GM06990 (cell line): ENCODE measurements at places on chromosomes 16 and 17.

GRCh38 chr16:67657751-67658518 is 2.1 kb downstream of the ACD start:
- no peak for DNase-seq

DNA sequence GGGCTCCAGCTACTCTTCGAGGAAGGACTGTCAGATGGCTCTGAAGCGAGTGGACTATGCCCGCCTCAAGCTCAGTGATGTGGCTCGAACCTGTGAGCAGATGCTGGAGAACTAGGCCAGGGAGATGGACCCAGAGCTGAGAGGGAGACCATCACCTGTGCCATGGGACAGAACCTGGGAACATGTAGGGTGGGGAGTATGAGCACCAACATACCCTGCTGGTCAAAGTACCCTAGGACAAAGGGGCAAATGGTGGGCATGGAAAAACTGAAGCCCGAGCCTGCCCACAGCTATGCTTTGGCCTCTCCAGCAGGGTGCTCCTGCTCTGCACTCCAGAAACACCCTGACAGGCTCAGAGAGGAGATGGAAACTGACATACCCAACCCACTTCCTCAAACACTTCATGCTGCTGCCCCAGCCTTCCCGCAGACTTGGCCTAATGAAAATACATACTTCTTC is 1.9 kb downstream of the MED11 start:
- no peak for DNase-seq

DNA sequence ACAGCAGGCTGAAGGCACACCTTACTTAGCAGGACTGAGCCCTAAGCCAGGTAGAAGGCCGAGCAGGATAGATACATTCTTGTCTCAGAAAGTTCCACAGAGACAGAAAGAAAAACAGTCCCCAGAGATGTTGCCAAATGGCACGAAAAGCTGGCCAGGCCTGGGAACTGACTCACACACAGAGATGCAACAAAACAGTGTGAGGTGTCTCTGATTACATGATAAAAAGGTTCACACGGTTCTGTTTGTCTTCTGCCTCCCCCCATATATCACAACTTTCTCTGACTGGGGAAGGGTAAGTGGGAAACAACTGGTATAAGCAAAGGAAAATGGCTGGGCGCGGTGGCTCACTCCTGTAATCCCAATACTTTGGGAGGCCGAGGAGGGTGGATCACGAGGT is 1.7 kb downstream of the WBP2 start:
- no peak for DNase-seq

GRCh38 chr16:57823836-57824235 is 21.5 kb upstream of the KIFC3 start:
- no peak for DNase-seq

DNA sequence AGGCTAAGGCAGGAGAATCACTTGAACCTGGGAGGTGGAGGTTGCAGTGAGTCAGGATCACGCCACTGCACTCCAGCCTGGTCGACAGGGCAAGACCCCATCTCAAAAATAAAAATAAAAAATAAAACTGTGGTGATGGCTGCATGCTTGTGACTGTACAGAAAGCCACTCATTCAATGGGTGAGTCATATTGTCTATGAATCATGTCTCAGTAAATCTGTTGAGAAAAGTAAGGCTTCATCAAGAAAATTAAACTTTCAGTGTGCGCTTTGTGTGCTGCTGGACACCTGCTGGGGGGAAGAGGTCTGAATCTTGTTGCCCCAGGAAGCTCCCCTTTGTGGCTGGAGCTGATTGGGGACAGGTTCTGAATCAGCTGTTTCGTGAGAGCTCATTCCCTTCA is 11.3 kb downstream of the NUBP1 start:
- no peak for DNase-seq

- DNase-seq: no peak
Measured at GRCh38 chr16:50733468-50733867, 8.4 kb upstream of the CYLD start.

GRCh38 chr16:81478876-81479511 is 34.4 kb downstream of the CMIP start:
- peak; percentile 78 for DNase-seq

GRCh38 chr16:24577167-24577566 is 37.8 kb downstream of the RBBP6 start:
- no peak for DNase-seq

- DNase-seq: no peak
Measured at GRCh38 chr17:14089179-14089578, 19.9 kb downstream of the COX10 start.

GRCh38 chr16:86031141-86031678 is 132.2 kb downstream of the IRF8 start:
- no peak for DNase-seq

DNA sequence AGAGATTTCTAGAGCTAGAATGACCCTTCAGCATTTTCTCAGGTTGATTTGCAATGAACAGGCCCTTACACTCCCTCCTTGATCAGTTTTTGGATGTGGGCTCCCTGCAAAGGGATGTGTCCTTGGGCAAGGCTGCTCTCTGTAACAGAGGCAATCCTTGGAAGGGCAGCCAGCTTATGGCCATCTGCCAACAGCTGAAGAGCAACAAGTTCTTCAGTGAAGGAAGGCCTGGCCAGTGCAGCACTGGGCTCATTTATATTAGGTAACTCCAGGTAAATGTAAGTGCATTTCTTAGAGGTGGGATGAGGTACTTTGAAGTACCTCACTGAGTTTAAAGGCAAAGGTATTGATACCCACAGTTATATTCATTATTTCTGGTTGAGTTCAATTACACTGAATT is 114.3 kb upstream of the KCNJ16 start:
- DNase-seq: no peak

DNA sequence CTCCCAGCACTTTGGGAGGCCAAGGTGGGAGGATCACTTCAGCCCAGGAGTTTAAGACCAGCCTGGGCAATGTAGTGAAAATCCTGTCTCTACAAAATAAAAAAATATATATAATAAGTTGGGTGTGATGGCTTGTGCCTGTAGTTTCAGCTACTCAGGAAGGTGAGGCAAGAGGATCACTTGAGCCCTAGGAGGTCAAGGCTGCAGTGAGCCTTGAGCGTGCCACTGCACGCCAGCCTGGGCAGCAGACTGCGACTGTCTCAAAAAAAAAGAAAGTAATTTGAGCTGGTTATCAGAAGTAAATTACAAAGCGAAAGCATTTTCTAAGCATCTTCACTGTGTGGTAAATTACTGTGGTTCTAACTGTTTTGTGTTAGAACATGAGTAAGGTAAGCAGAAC is 66.2 kb downstream of the NQO1 start:
- no peak for DNase-seq

DNA sequence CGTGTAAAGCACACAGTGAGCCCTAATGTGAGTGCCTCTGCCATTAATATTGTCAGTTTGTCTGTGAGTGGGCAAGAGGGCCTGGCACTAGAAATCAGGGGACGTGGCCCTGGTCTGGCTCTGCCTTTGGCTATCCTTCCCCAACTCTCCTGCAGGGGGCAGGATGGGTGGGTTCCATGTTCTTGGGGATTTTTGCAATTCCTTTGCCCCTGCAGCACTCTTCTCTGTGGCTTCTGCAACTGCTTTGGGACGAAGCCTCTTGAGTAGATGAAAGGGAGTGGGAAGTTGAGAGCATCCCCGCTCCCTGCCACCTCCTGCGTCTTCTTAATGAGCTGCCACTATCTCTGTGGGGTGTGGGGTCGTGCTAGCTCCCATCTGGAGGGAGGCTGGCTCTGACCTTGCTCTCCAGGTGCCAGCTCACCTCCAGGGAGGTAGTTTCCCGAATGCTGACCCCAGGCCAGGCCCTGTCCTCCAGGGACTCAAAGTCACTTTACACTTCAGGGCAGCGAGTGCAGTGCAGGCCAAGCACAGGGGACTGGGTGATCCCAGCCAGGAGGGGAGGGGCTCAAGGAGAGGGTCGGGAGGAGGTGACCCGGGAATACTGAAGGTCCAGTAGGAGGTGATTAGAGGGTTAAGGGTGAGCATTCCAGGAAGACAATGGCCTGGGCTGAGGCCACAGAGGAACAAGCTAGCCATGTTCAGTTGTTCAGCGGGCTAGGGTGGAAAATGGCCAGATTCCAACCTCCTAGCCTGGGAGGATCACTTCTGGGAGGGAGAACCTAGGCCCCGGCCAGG is 121.0 kb upstream of the NLRP1 start:
- DNase-seq: no peak

DNA sequence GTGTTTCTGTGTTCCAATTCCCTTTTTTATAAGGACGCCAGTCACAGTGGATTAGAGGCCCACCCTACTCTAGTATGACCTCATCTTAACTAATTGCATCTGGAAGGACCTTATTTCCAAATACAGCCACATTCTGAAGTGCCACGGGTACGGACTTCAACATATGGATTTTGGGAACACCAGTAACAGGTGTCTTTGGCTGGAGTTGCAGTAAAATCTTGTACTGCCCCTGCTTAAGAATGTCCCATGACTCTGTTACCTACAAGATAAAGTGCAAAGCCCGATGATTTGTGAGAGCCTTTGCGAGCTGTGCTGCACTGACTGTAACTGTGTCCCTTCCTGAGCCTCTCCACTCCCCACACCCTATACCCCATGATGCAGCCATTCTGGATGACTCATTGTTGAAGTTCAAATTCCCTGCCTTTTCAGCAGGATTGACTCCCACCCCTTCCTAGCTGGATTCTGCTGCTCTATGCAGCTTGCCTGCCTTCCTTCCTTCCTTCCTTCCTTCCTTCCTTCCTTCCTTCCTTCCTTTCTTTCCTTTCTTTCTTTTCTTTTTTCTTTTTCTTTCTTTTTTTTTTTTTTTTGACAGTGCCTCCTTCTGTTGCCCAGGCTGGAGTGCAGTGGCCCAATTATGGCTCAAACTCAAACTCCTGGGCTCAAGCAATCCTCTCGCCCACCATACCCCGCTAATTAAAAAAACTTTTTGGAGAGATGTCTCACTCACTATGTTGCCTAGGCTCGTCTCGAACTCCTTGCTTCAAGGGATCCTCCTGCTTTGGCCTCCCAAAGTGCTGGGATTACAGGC is 2.1 kb downstream of the HCRT start:
- DNase-seq: no peak

- DNase-seq: no peak
Measured at GRCh38 chr16:25198021-25198420, 18.7 kb upstream of the AQP8 start.

DNA sequence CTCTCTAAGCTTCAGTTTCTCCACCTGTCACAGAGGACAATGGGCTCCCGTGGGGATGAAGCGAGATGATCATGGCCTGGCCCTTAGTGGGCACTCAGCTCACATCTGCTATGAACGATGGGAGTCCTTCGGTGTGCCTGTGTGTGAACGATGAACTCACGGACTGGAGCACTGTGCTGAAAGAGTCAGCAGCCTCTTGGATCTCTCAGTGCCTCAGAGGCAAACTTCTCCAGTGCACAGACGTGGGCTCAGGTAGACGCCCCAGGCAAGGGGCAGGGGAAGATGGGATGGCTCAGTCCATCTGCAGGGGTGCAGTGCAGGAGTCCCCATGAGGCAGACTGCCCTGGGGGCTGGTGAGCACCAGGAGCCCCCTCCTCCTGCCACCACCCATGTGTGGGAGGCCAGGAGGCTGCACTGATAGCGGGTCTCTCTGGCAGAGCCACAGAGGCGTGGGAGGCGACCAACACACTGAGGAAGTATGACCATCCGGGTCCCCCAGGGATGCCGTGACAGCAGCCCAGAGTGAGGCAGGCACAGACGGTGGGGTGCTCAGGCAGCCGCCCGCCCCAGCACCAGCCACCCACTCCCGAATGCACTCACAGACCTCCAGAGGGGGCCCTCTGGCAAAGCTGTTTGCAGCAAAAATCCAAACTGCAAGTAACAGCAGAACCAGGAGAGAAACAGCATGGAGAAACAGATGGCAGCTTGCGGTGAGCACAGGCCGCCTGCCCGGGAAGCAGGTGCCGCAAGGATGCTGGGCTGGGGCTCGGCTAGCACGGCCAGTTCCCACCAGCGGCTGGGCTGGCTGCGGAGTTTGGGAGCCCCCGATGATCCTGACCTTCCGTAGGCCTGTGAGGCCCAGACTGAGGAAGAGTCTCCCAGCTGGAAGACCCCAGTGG is 82.7 kb downstream of the RPH3AL start:
- DNase-seq: no peak

GRCh38 chr17:30332057-30332542 is 1.8 kb downstream of the TMIGD1 start:
- peak; percentile 63 for DNase-seq

DNA sequence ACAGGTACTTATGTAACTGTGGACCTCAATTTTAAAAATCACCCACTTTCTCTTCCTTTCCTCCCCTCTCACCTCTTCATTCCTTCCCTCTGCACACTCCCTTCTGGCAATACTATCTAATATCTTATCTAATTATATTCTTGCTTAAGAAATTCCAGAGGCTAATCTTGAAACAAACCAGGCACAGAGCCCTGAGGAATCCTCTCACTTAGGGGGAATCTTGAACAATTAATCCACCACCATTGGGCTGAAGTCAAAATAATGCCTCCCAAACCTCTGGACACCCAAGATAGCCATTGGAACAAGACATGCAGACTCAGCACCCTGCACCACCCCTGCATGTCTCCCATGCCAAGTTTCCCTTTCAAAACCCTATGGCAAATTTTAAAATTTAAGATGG is 1.0 kb upstream of the KRTAP4-6 start:
- no peak for DNase-seq

- DNase-seq: peak; percentile 90
Measured at GRCh38 chr17:57939797-57940196, 15.4 kb downstream of the CUEDC1 start.

GRCh38 chr16:52861614-52862022 is 191.1 kb downstream of the CHD9NB start:
- no peak for DNase-seq

DNA sequence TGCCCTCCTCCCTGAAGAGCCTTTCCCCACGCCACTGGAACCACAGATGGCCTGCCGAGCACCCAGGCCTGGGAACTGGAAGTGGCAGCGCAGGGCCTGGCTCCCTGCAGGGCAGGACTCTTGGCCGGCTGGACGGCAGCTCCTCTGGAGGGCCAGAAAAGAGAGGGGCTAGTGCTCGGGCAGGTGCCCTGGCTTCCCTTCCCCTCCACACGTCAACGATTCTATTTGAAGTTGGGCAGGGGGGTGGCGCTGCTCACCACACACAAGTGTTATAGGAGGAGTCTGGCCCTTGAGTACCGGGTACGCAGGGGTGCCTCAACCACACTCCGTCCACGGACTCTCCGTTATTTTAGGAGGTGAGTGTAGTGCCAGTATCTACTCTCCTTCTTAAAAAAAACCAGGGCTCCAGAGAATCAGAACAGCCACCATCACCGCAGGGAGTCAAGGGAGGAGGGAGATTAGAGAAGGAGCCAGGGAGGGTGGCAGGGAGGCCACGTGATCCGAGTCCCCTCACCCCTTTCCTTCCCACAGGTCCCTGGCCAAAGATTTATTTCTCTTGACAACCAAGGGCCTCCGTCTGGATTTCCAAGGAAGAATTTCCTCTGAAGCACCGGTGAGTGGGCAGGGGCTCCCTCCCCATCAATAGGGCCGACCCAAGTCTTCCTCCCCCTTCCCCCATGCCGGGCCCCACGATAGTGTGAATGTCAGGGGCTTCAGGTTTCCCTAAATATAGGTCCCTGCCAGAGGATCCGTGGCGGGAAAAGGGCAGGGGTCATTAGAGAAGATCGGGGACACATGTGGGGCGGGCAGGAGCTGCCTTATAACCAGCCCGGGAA is 1.4 kb upstream of the ALDOA start:
- DNase-seq: peak; percentile 64
